ENCODE measurements at places on chromosomes 1 and 21.

DNA sequence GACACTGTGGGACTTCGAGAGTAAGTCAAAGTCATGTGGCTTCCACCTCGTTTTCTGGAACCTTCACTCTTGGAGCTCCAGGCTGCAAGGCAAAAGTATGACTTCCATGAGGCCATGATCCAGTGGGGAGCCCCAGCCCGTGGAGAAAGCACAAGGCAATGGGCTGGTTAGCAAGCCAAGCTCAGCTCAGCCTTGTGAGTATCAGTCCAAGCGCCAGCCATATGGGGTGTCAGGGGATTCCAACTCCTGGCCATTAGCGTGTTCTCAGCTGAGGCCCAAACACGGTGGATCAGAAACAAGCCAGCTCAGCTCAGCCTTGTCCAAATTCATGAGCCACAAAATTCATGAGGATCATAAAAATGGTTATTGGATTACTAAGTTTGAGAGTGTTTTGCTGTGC lies 261.0 kb downstream of the RHOU start:
- DNase-seq: peak; percentile 78

DNA sequence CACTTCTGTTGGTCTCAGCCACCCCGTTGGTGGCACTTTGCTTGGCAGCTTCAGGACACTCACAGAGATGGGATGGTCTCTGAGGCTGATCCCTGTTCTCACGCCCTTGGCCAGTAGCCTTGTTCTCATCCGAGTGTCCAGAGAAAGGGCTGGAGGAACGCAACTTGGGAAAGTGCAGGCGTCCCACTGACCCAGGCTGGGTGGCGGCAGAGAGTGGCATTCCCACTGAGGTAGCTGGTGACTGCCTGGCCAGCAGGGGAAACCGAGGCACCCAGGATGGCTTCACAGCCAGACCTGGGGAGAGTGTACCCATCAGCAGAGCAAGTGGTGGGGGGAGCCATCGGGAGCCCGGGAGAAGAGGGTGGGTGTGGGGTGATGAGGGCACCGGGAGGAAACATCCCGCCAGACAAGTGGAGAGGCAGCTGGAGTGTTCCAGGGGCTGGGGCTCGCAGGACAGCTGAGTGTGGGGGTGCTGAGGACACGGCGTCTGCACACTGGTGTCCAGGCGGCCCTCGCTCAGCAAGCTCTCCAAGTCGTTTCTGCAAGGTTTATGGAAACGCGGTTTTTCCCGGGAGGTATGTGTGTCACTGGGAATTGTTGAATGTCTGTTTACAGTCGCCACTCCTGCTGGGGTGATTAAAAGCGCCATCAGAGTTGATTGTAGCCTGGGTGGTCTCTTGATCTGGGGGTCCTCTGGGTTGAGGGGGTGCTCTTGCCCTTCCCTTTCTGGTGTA lies 97.8 kb downstream of the SIK1 start:
- no peak for DNase-seq

- peak; percentile 98 for DNase-seq
These were observed at the start of gene SLC25A44 for GRCh38 chr1:156193488-156194299. Gene SLC25A44, plus strand, starts transcription at chr1:156194104. Its CDS starts 5,744 bp downstream, at chr1:156199848.

DNA sequence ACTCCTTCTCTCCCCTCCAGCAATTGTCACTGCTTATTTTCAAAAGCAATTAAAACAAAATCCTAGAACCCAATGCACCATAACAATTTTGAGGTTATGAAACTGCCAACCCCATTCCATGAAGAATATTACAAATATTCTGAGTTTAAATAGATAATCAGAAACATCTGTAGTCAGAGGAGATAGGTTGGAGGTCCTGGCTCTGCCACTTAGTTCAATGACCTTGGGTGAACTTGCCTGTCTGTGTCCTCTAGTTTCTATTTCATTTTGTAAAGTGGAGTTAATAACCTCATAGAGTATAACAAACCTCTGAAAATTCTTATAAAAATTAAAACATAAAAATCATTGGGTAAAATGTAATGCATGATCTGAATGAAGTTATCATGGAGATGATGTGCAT lies 164.6 kb downstream of the KCTD3 start:
- no peak for DNase-seq

DNA sequence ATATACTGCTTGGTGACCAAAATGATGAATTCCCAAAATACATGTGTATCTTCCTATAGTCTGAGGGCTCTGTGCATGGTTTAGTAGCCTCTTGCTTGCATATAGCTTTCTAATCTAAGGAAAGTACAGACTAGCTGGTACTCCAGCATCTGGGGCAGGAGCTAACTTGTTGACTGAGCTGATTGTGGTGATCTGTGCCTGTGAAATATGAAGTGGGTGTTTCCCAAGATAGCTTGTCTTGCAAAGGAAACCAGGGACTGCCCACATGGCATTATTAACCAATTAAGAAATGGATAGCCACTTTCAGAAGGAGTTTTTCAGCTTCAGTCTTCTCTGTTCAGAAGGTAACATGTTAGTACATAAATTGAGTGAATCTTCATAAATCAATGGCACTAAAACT lies 219.8 kb downstream of the NEGR1 start:
- no peak for DNase-seq

DNA sequence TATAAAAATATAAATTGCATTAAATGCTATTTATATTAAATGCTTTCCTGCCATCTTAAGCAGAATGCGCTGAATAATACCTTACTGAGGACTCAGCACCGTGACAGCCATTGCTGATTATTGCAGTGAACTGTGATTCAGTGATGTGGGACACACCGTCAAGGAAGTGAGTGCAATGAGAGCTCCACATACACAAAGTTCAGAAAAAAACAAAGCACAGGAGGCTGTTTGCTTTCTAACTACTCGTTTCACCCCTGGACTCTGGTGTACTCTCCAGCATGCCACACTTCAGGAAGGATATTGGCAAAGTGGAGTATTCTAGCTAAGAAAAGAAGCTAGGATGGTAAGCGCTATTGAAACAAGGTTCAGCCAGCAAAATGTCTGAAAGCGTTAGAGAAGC lies 57.4 kb upstream of the CXADR start:
- no peak for DNase-seq

DNA sequence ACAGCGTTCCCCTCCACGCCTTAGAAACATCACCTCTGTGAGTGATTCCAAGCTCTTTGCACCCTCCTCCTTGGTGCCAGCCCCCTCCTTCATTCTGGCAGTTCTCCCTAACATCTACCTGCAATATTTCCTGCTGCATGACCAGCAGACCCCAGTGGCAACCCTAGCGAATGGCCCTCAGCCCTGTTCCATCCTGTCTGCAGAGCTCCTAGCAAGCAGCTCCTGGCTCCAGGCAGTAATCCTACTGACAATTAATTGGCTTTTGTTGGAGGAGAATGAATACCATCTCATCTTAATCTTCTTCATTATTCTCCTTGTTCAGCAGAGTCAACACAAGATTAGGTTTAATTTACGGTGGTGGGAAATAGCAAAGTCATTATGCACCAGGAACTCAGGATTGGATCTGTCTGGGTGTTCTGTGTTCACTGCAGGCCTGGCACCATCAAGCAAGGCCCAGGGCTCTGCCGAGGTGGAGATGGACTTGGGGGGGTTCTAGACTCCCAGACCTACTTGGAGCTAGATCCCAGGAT lies 12.4 kb downstream of the FBXO2 start:
- DNase-seq: no peak

GRCh38 chr1:57494530-57495079 lies 70.7 kb upstream of the DAB1 start:
- DNase-seq: no peak

- DNase-seq: no peak
These were observed 143.6 kb upstream of the LMO4 start for GRCh38 chr1:87185077-87185476.

- DNase-seq: no peak
These were observed 53.4 kb downstream of the ZBTB18 start for GRCh38 chr1:244104309-244105060.

GRCh38 chr1:232305050-232305449 lies 324.9 kb downstream of the SIPA1L2 start:
- no peak for DNase-seq

DNA sequence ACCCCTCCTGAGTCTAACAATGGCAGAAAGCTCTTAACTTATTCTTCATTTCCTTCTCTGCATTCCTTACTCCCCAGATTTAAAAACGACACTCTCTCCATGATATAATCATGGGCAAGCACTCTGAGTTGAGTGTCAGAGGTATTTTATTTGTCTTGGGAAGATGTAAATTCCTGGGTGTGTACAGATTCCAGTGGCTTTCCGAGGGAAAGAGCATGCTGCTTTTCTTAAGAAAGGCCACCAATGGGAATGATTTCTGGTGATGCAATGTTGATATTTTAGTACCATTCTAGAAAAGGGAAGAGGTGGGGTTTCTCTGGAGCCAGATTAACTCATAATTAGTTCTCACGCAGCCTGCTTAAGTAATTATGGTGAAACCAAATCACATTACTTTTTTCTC lies 47.8 kb upstream of the BTG3 start:
- no peak for DNase-seq
